ENCODE measurements at places on chromosomes 12 and 14. TPM values are rescaled to one million over a fixed set of nuclear protein-coding genes. Genes with fewer than 3 reads are reported as not detected.
A peak's percentile ranks its signal among the peaks of the same experiment; 100 is the strongest.

MAP3K9 gene
- polyA plus RNA-seq, result 0.08 TPM

VCPKMT gene
- polyA plus RNA-seq, result 2.6 TPM

FAM186B gene
- 0.11 TPM for polyA plus RNA-seq

RTN1 gene
- 0.11 TPM for polyA plus RNA-seq

DNA sequence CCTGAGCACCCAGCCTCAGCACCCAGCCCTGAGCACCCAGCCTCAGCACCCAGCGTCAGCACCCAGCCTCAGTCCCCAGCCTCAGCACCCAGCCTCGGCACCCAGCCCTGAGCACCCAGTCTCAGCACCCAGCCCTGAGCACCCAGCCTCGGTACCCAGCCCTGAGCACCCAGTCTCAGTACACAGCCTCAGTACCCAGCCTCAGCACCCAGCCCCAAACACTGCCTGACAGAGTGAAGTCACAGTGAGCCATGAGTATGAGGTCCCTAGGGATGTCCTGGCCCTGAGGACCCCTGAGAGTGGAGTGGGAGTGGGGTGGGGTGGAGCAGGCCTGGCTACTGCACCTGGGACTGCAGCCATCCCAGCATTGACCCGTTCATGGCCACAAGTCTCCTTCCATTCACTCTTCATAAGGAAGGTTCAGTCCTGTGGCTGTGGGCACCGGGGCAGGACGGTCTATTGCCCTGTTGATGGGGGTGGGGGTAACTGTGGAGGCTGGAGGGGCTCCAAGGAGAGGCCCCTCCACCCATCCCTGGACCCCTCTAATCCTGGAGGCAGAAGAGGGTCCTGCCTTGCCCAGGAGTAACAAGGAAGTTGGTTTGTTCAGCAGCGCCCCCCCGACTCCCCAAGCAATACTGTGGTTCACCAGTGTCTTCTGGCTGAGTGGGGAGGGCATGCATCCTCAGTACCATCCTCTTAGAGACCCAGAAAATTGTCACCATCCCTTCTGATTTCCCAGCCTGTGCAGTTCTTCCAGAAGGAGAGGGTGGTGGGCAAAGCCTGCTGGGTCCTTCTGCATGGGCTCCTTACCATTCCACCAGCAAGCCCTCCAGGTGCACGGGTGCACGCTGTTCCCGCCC is 140.5 kb downstream of the ADGRD1 start:
- no peak for DNase-seq

TSPAN19 gene
- not detected for polyA plus RNA-seq

SLC6A13 gene
- 0.14 TPM for polyA plus RNA-seq

DNA sequence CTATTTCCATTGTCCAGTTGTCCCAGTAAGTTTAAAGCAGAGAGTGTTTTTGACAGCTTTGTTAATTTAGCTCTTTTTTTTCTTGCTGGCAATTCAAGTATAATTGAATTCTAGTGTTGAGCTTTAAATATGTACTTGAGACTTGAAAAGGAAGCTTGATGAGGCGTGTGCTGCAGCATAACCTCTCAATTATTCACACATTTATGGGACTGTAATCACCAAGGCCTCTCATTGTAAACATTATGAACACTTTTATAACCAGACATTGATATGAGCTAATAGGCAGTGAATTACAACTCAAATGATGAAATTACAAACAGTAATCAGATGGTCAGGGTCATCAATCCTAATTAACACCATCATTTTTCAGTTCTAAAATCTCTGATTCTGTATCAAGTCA is 378.0 kb upstream of the DDHD1 start:
- no peak for DNase-seq

- DNase-seq, result no peak
Observed at GRCh38 chr12:127401005-127401404, 866.0 kb upstream of the TMEM132C start.

GRCh38 chr12:50157259-50157658 is 9.9 kb downstream of the CERS5 start:
- DNase-seq, result no peak

GRCh38 chr12:46372544-46373300 is at the start of gene SLC38A2:
Gene SLC38A2, minus strand, starts transcription at chr12:46372773. Its CDS starts 1,480 bp downstream, at chr12:46371293.
- peak; percentile 93 for DNase-seq

DNA sequence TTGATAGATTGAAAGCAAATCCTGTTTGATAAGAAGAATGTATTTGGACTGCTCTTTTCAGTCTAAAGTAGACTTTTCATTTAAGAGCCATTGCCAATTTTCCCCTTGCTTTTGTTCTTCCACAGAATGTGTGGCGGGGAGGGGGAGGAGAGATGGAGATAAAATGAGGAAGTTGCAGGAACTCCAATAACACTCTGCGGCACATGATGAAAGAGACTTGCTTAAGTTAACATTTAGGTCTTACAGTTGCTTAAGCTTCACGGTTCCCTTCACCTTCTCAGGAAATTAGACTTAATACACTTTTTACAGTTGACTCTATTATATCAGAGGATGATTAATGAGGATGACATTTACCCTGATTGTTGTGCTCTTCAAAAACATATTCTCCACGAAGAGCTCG is 537.3 kb downstream of the TMTC2 start:
- DNase-seq, result no peak

B4GALNT3 gene
- 0.07 TPM for polyA plus RNA-seq

DNA sequence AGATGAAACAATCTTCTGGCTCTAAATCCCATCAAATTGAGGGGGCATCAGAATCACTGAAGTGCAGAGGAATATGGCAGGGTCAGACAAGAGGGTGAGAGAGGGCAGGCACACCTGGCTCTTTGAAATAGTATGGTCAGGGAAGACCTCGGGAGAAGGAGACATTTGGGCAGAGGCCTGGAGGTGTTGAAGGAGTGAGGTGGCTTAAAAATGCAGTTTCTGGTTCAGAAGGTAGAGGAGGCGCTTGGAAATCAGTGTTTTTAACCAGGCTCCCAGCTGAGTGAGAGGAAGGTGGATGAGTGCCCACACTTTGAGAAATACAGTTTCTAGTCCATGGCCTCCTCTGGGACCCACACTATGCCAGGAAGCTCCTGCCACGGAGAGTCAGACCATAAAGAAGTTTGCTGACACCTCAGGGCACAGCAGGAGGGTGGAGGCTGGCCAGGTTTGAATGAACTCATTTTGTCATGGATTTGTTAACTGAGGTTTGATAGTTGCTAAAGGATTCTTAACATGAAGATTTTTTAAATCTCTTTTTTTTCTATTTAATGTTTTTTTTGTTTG is 20.1 kb downstream of the NID2 start:
- no peak for DNase-seq

ASB2 gene
- not detected for polyA plus RNA-seq

- no peak for DNase-seq
Observed at GRCh38 chr14:76329154-76329928, 46.6 kb upstream of the ESRRB start.

AQP2 gene
- polyA plus RNA-seq, result not detected

DNA sequence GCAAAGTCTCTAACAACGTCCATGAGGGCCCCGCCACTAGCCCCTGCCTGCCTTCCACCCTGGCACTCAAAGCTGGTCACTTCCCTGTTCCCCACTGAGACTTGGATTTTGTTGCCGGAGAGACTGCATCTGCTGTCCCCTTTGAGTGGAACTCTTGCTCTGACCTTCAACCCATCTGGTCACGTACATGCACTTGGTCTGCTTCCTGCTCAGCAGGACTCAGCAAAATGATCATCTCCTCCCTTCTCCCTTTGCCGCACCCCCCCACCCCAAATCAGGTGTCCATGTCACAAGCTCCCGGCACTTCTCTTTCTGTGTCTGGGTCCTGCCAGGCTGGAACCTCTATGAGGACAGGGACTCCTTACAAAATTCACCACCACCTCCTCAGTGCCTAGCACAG is 180.9 kb downstream of the CHST11 start:
- no peak for DNase-seq

DNA sequence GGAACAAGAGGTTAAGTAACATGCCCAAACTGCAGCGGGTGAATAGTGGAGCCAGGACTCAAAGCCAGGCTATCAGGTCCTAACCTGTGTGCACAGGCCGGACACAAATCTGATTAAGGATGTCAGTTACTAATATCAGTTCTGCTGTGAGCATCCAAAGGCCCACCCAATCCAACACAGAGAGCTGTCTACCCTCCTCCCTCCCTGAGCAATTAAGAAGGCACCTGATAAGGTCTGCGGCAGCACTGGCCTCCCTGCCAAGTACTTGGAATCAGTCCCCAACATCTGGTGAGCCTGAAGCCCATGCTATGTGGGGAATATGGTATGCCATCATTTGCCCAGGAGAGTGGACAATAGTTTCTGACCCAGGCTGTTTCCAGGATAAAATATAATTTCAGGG is 3.9 kb downstream of the HEBP1 start:
- no peak for DNase-seq

- DNase-seq, result no peak
Observed at GRCh38 chr12:106873983-106874382, 81.7 kb upstream of the TMEM263 start.

TBX3 gene
- polyA plus RNA-seq, result 0.43 TPM
